Stimulated activated CD4-positive, alpha-beta T cell treated with anti-CD3 and anti-CD28 coated beads, TNF-alpha, amount 100 ng/mL, for 1 hour (primary cell): ENCODE measurements at places on chromosomes 5 and 9.

- DNase-seq: no peak
Observed at GRCh38 chr9:2526071-2526828, 95.3 kb upstream of the VLDLR start.

GRCh38 chr5:5787373-5787772, 364.9 kb downstream of the ICE1 start:
- no peak for DNase-seq

DNA sequence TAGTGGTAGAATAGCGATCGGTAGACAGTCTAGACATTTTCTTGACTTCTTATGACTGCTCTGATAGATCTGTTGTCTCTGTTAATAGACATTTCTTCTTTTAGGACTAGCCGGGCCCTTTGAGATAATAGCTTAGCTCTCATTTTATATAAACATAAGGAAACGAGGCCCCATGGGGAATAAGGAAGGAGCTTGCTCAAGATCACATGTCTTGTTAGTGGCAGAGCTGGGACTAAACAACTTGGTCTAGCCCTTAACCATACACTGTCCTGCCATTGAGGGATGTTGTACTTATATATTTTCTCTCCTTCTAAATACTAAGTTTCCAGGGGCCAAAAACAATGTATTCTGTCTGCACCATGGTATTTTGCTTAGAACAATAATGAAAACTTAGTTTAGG, 140.0 kb downstream of the GCNT1 start:
- DNase-seq: no peak

DNA sequence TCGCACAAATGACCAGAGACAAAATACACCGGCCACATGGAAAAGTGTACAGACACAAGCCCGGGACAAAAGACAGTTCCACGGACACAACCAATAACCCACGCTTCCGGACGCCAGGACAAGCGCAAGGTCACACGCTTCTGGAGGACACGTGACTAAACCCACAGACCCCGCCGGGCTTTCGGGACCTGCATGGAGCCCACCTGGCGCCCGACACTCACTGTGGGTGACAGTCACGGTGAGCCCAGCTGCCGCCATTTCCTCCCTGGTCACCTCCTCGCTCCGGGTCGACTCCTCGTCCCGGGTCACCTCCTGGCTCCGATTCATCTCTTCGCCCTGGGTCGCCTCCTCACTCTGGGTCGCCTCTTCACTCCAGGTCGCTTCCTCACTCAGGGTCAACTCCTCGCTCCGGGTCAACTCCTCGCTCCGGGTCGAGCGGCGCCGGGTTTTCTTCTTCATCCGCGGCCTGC, 470 bp downstream of the BAG1 start:
- no peak for DNase-seq

GRCh38 chr5:88613051-88613450, 269.9 kb downstream of the MEF2C start:
- no peak for DNase-seq
